ENCODE measurements at places on chromosomes 11 and 22. TPM values are rescaled to one million over a fixed set of nuclear protein-coding genes. Genes with fewer than 3 reads are reported as not detected.

The KCNE3 gene
- total RNA-seq: not detected

The PDE2A gene
- 0.48 TPM for total RNA-seq

DNA sequence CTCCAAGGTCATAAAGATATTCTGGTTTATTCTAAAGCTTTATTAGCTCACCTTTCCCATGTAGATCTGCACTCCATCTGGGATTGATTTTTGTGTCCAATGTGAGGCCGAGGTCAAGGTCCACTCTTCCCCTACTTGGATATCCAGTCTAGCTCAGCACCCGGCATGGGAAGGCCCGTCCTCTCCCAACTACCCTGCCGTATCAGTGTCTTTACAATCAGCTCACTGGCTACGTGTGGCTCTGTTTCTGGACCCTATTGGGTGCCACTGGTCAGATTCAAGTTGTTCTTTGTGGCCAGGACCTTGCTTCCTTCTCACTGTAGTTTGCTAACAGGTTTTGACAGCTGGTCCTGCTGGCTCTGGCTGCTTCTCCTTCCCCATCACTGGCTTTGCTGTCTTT is 30.9 kb downstream of the KCNQ1OT1 start:
- no peak for DNase-seq

GRCh38 chr11:76596652-76597051 is 73.9 kb downstream of the LRRC32 start:
- no peak for DNase-seq

The LIMK2 gene
- 54.5 TPM for total RNA-seq

DNA sequence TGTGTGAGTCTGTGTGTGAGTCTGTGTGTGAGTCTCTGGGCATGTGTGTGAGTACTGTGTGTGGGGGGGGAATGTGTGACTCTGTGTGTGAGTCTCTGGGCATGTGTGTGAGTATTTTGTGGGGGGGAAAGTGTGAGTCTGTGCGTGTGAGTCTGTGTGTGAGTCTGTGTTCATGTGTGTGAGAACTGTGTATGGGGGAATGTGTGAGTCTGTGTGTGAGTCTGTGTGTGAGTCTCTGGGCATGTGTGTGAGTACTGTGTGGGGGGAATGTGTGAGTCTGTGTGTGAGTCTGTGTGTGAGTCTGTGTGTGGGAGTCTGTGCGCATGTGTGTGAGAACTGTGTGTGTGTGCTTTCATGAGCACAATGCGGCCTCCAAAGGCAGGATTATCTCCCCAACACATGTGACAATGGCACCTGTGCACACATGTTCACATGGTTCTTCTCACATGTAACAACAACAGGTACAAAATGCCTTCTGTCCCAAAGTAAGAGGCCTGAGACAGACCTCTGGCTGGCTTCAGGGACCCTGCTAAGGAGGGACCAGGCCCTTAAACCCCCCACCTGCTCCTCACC is 1.6 kb downstream of the CD5 start:
- DNase-seq: no peak

DNA sequence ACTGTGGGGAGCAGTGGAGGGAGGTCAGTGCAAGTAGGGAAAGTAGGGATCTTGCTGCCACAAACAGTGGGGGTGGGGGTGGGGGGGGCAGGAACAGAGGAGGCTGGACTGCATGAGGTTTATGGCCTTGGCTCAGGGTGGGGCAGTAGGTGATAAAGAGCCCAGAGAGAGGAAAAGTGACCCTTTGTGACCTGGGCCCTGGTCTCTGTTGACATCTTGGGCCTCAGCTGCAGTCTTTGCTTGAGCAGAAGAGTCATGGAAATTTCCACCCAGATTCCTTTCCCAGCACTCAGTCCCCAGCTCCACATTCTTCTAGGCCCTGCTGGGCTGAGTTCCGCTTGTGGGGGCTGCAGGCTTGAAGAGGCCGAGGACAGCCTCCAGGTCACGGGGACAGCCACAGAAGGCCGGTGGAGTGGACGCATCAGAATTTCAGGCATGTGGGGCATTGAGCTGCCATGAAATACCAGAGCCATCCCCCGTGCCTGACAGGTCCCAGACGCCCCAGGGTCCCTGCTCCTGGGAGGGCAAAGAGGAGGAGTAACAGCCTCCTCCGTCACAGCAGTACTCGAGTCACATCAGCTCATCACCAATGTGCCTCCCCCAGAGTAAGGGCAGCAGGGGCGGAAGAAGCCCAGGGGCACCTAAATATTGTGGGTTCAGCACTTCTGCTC is 9.7 kb upstream of the MALAT1 start:
- DNase-seq: no peak

DNA sequence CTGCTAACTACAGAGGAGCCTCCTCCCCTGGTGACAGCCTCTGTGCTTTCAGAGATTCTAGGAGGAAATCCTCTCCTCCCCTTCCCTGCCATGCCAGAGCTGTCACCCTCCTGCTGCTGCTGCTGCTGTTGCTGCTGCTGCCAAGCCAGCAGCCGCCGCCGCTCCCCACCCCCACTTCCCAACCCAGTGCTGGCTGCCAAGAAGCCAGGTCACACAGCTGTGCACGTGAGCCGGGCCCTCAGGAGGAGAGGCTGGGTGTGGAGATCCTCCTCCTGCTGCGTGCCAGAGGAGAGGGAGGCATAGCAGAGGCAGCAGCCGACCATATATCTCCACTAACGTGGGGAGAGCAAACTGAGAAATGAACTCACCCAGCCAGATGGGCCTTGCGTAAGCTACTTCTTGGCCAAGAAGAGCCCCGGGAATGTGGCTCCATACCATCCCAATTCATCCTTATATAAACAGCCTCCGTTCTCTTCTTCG is 12.4 kb downstream of the CRY2 start:
- no peak for DNase-seq

The CASP4 gene
- total RNA-seq: 114 TPM

DNA sequence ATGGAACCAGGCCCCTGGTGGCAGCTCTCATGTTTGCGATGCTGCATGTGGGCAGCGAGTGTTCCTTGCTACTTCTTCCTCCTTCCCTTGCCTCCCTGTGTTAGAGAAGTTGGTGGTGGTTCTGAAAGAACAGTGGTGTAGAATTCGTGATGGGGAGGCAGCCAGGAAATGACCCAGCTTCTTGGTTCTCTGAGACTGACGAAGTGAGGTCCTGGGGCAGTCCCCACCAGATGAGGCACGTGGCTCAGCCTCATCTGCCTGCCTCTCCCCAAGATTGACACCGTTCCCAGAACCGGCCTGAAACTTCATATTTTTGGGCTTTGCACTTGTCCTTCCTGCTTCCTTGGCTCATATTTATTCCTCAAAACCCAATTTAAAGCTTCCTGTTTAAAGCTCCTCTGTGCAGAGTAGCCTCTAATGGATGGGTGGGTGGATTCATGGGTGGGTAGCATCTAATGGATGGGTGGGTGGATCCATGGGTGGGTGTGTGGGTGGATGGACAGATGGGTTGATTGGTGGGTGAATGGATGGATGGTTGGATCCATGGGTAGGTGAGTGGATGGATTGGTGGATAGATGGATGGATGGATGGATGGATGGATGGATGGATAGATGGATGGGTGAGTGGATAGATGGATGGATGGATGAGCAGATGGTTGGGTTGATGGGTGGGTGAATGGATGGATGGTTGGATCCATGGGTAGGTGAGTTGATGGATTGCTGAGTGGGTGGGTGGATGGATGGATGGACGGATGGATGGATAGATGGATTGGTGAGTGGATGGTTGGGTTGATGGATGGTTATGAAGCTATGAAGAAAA is 77.3 kb upstream of the ATXN10 start:
- no peak for DNase-seq

The DDI1 gene
- total RNA-seq: not detected

DNA sequence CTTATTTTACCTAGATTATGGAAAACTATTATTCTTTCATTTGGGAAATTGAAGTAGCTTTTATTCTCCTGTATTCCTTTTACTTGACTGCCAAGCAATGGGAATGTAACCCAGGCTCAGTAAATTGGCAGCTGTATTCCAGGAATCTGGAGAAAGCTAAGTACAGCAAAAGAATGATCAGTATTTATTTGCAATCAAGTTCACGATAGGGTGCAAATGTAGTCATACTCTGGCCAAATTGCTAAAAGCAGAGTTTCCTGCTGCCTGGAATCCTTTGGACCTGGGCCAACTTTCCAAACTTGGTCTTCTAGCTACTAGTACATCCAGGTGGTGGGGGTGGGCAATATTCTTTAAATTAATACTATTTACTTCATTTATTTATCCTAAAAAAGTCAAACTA is 286.0 kb upstream of the CTSC start:
- no peak for DNase-seq

The DTX4 gene
- 0.62 TPM for total RNA-seq

DNA sequence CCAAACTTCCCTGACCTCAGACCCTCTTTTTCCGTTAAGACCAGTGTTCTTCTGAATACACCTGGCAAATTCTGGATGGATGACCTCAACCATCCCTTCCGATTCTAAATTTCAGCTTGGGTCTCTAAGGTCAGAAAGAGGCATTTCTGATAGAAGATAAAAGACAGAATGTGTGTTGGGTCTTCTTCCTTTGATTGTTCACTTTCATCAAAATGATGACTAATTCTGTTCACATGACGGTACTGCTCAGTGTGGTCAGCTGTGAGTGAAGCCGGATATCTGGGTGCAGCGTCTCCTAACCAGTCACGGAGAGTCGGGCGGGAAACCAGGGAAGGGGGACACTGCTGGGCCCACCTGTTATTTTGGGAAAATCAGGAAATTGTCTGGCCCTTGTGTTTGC is 151.6 kb upstream of the NAV2 start:
- DNase-seq: no peak

DNA sequence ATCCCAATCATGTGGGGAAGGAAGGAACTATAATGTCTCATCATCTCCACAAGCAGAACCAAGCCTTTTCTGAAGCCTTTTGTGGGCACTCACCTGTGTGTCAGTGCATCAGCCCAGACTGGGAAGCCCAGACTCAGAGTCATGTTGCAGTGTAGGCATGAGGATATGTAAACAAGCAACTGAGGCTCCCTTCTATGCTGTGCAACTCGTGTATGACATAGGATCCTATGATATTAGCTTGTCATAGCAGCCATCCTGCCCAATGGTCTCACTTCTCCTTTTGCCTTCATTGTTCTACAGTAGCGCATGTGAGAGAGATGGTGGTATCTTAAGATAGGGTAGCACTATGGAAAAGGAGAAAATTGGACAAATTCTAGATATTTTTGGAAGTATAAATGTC is 103.4 kb upstream of the OLFML1 start:
- DNase-seq: no peak

The MFRP gene
- total RNA-seq: not detected

GRCh38 chr11:78853521-78853920 is 278.9 kb upstream of the NARS2 start:
- DNase-seq: no peak

DNA sequence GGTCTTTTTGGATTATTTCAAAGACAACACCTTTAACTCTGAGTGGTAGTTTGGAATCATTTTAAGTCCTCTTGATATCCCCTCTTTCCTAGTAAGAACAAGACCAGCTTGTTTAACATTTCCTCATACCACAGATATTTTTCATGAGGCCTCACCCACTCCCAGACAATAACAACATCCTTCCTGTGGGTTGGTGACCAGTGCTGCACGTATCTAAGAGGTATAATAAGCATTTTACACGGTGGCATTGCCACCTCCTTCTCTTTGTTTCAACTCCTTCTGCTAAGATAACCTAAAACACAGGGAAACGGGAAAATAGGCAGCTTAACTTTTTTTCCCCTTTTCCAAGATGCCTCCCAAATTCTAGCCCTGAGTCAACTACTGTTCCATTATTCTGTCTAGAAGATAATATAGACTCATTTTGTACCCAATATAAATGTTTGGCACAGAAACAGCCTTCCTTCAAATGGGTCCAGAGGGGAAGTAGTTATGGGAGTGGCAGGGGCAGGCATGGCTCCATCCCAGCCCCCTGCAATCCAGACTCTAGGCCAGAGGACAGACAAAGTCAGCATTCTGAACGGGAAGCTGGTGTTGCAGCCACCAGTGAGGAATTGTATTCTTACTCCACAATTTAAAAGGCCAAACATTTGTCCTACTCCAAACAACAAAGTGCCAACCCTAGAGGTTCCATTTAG is 28.5 kb downstream of the MAML2 start:
- DNase-seq: peak; percentile 17

The LRP4 gene
- total RNA-seq: 0.15 TPM

GRCh38 chr11:60242740-60243239 is at the start of gene MS4A4E:
MS4A4E (minus strand) TSS chr11:60243137; CDS start chr11:60230055, 13,082 bp downstream.
- DNase-seq: no peak

DNA sequence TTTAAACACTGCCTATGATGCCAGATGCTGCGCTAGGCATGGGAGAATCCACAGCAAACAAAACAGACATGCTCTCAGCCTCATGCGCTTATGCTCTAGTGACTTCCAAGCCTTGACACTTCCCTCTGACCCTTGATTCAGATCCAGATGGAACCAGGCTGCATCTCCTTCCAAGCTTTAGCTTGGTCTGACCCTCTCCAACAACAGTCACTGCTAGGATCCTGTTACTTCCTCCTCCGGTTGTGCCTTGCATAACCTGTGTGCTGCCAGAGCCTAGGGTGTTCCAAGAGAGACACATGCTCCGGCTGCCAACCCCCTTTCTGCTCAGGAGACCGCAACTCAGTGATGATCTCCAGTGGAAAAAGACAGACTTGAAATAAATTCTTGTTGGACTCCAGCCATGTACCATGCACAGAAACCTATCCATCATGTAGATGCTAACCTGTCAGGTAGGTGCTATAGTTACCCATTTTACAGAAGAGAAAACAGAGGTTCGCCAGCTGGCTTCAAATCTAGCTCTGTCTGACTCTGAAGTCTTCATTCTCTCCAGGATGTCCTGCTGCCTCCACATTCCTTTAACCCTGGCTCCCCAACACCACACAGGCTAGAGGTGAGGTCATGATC is 136.3 kb upstream of the TEAD1 start:
- DNase-seq: no peak

GRCh38 chr11:74449369-74449931 is 17.9 kb downstream of the KCNE3 start:
- DNase-seq: peak; percentile 65

GRCh38 chr11:7534042-7534378 is 20.2 kb downstream of the PPFIBP2 start:
- DNase-seq: no peak

GRCh38 chr11:35594680-35595079 is 23.6 kb upstream of the FJX1 start:
- no peak for DNase-seq

GRCh38 chr11:19834771-19835170 is 122.1 kb downstream of the NAV2 start:
- DNase-seq: no peak

The CHST1 gene
- not detected for total RNA-seq

The SPA17 gene
- 1.8 TPM for total RNA-seq

DNA sequence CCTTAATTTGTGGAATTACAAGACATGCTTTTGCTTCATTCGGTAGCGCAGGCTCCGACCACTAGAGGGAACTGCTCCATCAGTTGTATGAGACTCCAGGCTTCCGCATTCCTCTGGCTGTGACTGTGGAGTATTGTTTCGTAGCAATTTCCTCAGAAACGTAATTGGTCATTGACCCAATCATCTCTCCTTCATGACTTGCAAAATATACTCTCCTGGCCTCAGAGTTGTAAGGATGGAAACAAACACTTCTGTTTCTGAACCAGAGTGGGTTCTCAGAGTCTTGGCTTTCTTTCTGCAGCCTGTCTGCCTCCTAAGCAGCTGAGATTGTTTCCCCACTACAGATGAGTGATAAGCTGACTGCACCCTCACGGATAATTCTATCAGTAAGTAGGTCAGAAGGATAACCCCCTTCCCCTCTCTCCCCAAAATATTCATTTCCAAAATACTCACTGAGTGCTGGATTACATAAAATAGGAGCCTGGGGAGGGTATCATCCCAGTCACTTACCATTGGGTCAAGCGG is 146.8 kb upstream of the ZC3H12C start:
- peak; percentile 75 for DNase-seq

The EMID1 gene
- not detected for total RNA-seq

The DENND6B gene
- total RNA-seq: 3.1 TPM

Data from activated CD4-positive, alpha-beta T cell treated with anti-CD3 and anti-CD28 coated beads, Interleukin-2, amount 10 ng/mL, durations not matched to agents 7 days and 5 days (primary cell).